ENCODE measurements at places on chromosomes 13 and 19. TPM values are rescaled to one million over a fixed set of nuclear protein-coding genes. Genes with fewer than 3 reads are reported as not detected.

Gene CYP4F2
- not detected for total RNA-seq

Gene MCEMP1
- total RNA-seq, result not detected

Gene PSG1
- total RNA-seq, result 0.80 TPM

Gene SELENOV
- 0.13 TPM for total RNA-seq

Gene TMEM190
- not detected for total RNA-seq

Gene ZNF211
- 15.4 TPM for total RNA-seq

Gene PODNL1
- total RNA-seq, result 0.09 TPM

Gene PLVAP
- 23.1 TPM for total RNA-seq
